DND-41 (cell line): ENCODE measurements at places on chromosomes 3 and 15.
A peak's percentile ranks its signal among the peaks of the same experiment; 100 is the strongest.

GRCh38 chr3:65843732-65844131 lies 195.0 kb downstream of the MAGI1 start:
- no peak for DNase-seq

- DNase-seq, result no peak
Measured at GRCh38 chr3:9553021-9553947, at the start of gene LHFPL4. LHFPL4 (minus strand) TSS chr3:9553822; CDS start chr3:9552679, 1,143 bp downstream.

GRCh38 chr15:70127770-70128413 lies 30.2 kb upstream of the TLE3 start:
- no peak for DNase-seq

GRCh38 chr3:56860351-56860750 lies 58.6 kb upstream of the ARHGEF3 start:
- no peak for DNase-seq

- DNase-seq, result peak; percentile 88
Measured at GRCh38 chr3:184261270-184261853, at the start of gene CAMK2N2. CAMK2N2 (minus strand) TSS chr3:184261553; CDS start chr3:184261285, 268 bp downstream.

DNA sequence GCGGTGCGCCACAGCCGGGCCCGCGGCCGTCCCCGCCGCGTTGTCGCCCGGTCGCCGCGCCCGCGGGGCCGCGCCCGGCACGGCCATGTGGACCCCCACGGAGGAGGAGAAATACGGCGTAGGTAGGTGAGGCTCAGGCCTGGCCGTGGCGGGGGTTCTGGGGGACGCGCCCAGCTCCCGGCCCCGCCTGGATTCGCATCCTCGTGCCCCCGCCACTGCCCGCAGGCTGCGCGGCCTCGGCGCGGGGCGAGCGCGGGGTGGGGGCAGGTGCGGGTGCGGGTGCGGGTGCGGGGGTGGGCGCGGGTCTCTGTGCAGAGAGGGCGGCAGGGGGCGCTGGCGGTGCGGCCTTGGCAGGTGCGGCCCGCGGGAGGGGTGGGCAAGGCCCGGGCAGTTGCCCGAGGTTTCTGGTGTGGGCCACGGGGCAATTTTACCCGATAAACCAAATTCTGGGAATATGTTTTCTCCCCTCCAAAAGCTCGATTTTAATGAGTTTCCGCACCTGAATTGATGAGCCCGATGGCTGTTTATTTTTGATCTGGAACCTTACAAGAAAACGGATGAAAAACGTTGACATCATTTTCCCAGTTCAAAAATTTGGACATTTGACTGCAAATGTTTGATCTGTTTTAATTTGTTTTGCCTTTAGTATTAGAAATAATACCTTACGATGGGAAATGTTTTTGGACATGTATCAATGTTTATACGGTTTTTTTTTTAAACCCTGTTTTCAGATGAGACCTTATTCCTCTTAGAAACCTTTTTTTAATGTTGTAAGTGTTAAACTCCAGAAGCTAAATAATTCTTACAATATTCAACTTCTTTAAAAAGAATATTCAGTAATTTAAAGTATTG lies 678 bp downstream of the DOCK3 start:
- no peak for DNase-seq

DNA sequence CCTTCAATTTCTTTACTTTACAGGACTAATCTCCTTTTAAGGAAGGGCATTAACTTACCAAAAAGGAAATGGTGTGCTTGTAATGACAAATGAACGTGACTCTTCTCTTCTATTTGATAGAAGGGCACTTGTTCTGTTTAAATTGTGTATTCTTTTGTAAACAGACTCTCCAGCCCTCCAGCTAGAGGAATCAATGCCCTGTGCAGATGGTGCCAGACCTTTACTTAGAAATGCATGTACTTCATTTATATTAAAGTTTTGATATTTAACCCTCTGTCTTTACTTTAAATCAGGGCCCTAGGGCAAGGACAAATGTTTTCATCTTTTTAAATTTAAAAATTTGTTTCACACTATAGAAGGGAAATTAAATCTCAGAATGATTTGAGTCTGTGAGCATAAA lies 355.1 kb downstream of the GBE1 start:
- no peak for DNase-seq

DNA sequence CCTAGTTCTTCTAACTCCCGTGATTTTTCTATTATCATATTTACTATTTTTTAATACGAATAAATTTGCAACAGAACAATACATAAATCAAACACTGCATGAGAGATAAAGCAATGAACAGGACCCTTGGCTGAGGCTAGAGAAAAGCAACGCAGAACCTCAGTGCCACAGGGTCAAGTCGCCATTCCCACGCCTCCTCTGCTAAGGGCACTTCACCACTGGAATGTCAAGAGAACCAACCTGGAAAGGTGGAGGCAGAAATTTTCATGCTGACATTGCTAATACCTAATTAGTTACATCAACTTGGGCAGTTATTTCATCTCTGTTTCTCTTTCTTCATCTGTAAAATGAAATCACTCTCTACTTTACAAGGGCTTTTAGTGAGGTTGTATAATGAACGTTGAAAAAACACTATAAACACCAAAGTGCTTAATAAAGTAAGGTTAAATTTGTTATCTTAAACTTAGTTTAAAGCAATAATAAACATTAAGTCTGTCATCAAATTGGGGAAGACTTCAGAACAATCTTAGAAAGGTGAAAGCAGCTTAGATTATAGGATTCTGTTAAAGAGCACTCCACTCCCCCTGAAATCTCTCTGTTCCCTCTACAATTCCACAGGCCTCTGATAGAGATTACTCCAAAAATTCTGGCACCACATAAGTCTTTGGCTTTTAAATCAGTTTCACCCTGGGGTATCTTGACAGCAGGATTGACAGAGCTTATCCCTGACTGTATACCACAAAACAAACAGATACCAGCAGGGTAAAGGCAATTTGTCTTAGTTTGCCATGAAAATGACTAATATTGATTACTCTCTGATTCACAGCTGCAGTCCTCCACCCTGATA lies 41.9 kb downstream of the PLCH1 start:
- no peak for DNase-seq

DNA sequence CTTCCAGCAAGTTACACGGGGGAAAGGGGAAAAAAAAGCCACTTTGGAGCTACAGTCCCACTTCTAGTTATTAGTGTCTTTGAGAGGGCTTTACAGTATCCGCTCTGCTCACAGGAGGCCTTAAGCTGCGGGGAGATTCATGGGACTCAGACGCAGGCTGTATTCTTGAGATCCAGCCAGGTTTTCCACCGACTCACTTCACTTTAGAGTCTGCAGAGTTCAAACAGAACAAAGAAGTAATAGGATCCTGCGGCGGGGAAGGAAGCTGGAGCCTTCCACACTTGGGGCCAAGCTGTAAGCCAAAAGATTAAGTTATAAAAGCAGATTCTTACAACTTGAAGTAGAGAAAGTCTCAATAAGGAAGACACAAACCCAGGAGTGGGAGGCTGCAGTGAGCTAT lies 60.2 kb upstream of the FAM174B start:
- no peak for DNase-seq

- no peak for DNase-seq
Measured at GRCh38 chr3:57068437-57069089, 8.1 kb downstream of the SPATA12 start.

DNA sequence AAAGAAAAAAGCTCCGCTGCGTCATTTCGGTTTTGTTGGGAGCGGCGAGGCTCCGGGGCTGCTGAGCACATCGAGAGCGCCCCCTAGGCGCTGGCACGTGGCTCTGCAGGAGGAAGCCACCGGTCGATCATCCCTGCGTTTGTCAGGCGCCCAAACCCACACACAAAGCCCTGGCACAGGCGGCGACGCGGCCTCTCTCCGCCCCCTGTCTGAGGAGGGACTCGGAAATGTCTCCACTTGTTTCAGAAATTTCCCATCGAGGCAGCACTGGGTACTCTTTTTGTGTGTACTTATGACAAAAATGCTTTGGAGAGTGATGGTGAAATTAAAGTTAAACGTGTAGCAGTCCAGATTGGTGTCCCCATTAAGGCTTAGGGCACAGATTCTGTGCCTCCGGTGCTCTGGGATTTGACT lies 407.3 kb upstream of the ONECUT1 start:
- DNase-seq, result peak; percentile 75

GRCh38 chr3:98512576-98512975 lies 10.1 kb downstream of the CLDND1 start:
- no peak for DNase-seq

GRCh38 chr15:66189291-66189690 lies 64.3 kb downstream of the MEGF11 start:
- DNase-seq, result no peak

DNA sequence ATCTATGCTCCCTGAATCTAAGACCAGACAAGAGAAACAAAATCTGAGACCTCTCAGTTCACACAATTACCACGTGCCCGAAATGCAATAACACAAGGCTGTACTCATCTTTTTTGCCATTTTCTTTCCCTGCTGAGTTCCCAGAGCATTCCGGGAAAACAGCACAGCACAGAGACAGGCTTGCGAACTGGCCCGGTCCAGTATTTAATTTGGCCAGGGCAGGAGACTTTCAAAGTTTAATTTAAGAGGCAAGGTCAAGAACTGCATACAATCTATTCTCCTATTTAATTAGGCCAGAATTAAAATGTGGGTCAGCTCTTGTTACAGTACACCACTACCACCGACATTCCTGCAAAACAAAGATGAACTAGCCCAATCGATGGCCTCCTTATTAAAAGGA lies 87.5 kb upstream of the SNRPA1 start:
- DNase-seq, result no peak

DNA sequence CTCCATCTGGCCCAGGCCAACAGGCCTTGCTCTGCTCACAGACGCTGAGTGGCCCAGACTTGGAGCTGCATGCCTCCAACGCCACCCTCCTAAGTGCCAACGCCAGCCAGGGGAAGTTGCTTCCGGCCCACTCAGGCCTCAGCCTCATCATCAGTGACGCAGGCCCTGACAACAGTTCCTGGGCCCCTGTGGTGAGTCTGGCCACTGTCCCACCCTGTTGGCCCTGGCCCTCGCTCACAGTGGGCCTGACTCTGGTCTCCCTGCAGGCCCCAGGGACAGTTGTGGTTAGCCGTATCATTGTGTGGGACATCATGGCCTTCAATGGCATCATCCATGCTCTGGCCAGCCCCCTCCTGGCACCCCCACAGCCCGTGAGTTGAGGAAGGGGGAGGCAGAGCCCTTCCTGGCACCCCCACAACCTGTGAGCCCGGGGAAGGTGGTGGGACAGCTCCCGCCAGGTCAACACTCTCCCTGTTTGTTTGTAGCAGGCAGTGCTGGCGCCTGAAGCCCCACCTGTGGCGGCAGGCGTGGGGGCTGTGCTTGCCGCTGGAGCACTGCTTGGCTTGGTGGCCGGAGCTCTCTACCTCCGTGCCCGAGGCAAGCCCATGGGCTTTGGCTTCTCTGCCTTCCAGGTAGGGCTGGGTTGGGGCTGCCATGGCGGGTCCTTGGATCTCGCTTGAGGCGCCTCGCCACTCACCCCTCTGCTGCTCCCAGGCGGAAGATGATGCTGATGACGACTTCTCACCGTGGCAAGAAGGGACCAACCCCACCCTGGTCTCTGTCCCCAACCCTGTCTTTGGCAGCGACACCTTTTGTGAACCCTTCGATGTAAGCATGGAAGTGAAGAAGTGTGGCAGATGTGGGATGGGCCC lies 10.0 kb downstream of the NT5DC2 start:
- DNase-seq, result no peak

DNA sequence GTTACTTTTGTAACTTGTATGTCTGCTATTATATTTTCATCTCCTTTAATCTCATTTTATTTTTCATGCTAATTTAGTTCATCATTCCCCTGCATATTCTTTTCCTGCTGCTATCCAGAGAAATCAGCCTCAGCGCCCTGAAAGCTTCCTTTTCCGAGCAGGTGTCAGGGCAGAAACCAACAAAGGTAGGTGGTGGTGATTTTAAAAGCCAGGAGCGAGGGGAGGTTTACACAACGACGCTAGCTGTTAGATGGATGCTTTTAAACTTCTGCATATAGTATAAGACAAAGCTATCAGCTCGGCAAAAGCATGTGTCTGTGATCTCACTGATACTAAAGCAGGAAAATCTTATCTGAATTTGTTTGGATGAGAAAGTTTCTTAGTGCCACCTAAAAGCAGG lies 75.0 kb downstream of the LRCH3 start:
- DNase-seq, result no peak

DNA sequence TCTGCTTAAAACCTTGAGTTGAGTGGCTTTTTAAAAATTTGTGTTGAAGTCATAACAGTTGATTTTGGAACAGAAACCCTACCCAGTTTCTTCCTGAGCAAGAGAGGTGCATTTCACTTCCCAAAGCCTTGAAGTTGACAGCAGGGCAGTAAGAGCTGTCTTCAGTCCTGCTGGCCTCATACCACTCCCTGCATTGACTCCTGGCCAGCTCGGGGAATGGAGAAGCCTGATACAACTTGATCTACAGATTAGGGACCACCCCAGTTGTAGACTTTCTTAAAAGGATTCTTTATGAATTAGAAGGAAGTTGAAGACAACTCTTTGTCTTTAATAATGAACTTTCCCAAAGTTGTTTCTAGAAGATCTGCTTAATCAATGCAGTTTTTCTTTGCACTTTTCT lies 90.6 kb upstream of the FLNB start:
- DNase-seq, result no peak

- DNase-seq, result no peak
Measured at GRCh38 chr3:118480101-118480860, 554.4 kb downstream of the IGSF11 start.

GRCh38 chr3:112365035-112365434 lies 32.1 kb downstream of the CD200 start:
- DNase-seq, result no peak

DNA sequence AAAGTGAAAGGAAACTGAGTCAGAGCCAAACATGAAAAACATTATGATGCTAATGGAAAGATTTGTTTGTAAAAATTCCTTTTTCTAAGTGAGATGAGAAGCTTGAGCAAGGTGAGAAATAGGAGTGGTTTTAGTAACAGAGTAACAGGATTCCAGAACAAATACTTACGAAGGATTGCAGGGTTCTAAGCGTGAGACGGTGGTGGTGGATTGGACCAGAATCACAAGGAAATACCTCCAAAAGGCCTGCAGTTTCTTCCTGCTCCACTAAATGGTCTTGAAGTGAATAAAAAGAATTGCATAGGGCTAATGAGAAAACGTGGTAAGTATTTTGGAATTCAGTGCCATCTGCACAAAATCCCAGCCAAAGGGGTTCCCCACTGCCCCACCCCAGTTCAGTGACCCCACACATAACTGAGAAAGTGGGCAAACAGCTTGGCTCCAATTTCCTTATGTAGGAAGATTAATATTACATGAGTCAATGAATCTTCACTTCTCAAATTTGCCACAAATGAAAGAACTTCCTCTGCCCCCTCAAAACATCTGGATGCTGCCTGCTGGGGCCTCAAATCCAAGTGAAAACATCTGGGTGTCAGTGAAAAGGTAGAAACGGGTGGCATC lies 283.8 kb upstream of the NR2F2 start:
- no peak for DNase-seq

GRCh38 chr3:30646181-30646876 lies 39.9 kb downstream of the TGFBR2 start:
- no peak for DNase-seq

- no peak for DNase-seq
Measured at GRCh38 chr15:62998262-62998890, 44.2 kb upstream of the TPM1 start.

DNA sequence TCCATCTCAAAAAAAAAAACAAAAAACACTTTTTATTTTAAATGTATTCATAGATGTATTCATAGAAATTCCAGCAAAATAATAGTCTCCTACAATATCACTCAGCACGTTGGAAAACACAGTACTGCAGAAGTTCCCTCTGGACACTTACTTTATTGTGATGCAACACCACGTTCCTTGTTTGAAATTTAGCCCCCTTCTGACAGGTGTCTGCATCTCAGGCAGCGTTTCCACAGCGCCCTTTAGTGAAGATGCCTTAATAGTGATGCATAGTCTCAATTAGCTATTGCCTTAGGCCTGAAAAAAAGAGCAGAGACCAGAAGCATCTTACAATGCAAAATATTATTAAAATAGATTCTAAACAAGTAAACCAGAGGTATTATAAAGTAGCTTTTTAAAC lies 20.3 kb downstream of the IL12A start:
- no peak for DNase-seq
